ENCODE measurements at places on chromosomes 7 and 10. TPM values are rescaled to one million over a fixed set of nuclear protein-coding genes. Genes with fewer than 3 reads are reported as not detected.

CAMK2B gene
- total RNA-seq = 98.7 TPM

SLC13A1 gene
- not detected for total RNA-seq

HDAC9 gene
- 22.4 TPM for total RNA-seq

PPP1R3C gene
- 173 TPM for total RNA-seq

PRPS1L1 gene
- not detected for total RNA-seq

GAD2 gene
- not detected for total RNA-seq

MYH16 gene
- total RNA-seq = not detected

SLC26A5 gene
- total RNA-seq = not detected

CUL2 gene
- 30.1 TPM for total RNA-seq

ZC3HAV1L gene
- 4.8 TPM for total RNA-seq

SFTPA1 gene
- not detected for total RNA-seq

FAM25G gene
- total RNA-seq = not detected

NMT2 gene
- 14.0 TPM for total RNA-seq

TMEM130 gene
- total RNA-seq = 0.27 TPM

ELMO1 gene
- 15.6 TPM for total RNA-seq

GRCh38 chr10:65482848-65483247, 1443.0 kb upstream of the LRRTM3 start:
- no peak for DNase-seq

DNA sequence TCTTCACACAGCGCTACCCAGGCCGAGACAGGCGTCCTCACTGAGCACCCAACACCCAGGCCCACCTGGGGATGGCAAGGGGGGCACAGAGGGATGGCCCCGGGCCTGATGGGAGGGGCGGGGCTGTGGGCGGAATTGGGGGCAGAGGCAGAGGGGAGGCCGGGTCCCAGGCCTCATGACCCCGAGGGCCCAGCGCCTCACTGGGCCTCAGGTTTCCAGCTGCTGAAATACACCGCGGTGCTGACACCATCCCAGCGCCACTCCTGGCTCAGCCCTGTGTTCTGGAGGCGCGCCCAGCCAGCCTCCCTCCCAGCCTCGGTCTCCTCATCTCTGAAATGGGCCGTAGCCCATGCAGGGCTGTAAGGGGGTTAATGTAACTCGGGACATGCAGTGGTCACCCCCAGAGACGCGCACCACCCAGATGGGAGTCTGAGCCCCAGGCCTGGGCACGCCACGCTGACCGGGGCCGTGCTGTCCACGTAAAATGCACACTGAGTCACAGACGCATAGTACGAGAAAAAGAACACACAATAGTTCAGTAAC, 82.3 kb downstream of the UNCX start:
- DNase-seq = no peak

GRCh38 chr7:152887778-152888177, 128.2 kb downstream of the ACTR3B start:
- no peak for DNase-seq

- DNase-seq = no peak
These were observed 73.1 kb downstream of the TLL2 start for GRCh38 chr10:96440361-96441292.

DNA sequence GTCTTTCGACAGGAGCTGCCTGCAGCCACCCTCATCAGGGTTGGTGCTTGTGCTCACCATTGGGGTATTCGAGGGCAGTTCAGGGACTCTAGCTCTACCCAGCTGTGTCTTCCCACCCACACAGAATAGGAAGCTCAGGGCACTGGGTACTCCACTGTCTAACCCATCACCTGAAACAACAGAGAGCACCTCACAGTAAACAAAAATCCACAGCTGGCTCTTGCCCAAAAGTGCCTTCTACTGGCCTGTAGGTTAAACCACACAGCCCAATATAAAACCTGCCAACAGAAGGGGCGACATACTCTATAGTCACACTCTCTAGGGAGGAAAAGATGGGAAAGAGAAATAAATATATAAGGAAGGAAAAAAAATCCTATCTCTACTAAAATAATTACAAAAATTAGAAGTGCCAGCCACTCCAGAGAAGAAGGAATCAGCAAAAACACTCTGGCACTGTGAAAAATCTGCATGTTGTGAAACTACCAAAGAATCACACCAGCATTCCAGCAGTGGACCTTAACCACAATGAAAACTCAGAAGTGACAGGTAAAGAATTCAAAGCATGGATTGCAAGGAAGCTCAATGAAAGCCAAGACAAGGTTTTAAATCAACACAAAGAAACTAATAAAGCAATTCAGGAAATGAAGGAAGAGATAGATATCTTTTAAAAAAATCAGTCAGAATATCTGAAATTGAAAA, 110.0 kb downstream of the HGF start:
- DNase-seq = no peak

DNA sequence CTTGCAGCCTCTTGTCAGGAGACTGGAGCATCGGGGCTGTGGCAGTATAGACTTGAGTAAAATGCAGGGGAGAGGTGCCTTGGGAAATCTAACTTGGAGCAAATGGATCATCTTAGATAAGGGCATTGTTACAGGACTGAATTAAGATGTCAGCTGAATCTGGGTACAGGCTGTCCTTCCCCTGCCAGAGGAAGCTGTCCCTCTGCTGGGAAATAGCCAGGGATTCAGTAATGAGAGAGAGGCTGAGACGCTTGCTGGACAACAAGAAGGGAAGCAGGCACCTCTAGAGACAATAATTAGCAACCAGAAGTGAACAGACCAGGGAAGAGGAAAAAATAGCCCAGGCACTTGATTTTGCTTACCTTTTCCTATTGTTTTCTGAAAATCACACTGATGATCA, 20.7 kb upstream of the RAPGEF5 start:
- DNase-seq = no peak

DNA sequence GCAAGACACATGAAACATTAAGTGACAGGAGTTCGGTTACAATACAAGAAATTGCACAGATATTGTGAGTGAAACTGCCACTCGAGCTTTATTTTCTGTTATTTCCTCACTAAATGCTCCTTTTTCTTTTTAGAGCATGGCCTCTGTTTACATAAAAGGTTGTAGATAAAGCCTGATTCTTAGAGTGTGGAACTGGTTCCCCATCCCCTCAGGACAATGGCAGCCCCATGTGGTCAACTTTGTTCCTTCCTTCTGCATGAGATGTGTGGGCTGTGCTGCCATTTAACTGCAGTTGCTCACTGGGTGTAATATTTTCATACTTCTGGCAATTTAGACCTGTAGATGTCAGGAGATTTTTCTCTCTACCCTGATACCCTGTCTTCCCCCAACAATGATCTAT, 70.2 kb downstream of the LRGUK start:
- DNase-seq = no peak

DNA sequence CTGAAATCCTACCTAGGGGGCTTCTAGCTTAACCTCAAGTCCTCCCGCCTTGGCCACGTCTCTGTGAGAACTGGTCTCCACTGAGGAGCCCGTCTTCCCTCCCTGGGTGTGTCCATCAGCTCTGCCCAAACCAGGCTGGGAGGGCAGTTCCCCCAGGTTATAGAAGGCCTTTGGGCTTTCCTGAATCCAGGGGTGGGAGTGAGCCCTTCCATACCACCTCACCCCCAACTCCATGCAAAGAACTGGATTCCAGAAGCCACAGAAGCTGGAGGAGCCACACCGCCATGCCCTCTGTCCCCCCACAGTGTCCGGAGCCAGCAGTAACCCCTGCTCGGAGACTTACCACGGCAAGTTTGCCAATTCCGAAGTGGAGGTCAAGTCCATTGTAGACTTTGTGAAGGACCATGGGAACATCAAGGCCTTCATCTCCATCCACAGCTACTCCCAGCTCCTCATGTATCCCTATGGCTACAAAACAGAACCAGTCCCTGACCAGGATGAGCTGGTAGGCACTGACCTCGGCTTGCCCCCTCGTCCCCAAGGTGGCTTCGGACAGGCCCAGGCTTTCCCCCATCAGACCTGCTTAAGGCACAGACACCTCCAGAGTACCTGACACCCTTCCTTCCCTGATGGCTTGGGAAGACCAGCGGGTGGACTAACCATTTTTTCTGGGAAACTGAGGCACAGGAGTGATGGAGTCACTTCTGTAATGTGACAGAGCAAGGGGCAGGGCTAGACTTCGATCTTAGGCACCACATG, 4.7 kb downstream of the CPA1 start:
- DNase-seq = no peak

- no peak for DNase-seq
These were observed 6.5 kb upstream of the WASL start for GRCh38 chr7:123755338-123755737.

GRCh38 chr7:45161138-45161537, 3.5 kb downstream of the RAMP3 start:
- DNase-seq = no peak

GRCh38 chr7:36490419-36490830, 100.8 kb downstream of the ANLN start:
- no peak for DNase-seq

DNA sequence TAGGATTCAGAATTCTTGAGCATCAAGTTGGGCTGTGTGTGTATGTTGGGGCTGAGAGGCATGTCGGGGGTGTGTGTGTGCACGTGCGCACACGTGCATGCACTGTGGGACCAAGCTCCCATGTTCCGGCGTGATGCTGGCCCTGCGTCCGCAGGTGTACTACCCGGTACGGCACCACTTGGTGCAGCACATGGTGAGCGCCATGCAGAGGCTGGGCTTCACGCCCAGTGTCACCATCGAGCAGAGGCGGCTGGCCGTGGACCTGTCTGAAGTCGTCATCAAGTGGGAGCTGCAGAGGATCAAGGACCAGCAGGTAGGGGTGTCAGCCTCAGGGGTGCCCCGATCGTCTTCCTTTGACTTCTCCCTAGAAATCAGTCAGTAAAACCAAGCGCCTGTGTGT, 77.7 kb downstream of the TRRAP start:
- no peak for DNase-seq

- DNase-seq = no peak
These were observed 16.8 kb downstream of the VSIR start for GRCh38 chr10:71756311-71757191.

DNA sequence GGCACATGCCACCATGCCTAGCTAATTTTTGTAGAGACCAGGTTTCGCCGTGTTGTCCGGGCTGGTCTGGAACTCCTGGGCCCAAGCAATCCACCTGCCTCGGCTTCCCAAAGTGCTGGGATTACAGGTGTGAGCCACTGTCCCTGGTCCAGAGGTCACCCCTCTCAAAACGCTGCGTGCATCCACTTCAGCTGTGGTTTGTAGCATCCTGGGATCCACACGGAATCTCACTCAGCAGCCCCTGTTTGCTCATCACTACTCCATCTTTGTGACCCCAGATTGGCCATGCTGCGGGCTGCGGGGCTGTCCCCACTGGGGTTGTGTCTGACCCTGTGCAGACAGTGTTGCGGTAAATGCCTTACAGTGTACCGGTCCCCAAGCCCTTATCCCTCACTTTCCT, 3.5 kb downstream of the INPP5A start:
- no peak for DNase-seq

DNA sequence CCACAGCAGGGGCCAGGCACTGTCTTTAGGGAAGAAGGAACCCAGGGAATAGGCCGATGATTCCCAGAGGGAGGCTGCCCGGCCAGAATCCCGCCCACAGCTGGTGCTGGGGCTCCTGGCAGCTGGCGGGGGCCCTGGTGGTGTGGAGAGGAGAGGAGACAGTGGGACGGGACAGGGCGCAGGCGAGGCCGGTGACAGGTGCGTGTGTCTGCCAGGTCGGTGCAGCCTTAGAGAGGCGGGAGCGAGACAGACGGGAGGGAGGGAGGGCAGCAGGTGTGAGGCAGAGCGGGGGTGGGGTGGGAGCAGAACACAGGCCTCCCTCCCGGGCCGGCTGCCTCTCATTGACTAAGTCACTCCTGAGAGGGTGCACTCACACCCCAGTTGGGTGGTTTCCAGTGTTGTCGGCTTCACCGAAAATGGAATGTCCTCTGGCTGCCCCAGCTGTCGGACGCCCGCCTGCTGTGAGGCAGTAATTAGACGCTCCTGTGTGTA, 55.2 kb downstream of the ELFN1 start:
- peak; percentile 83 for DNase-seq

Measured in left cardiac atrium (tissue), 4 donors.